ENCODE measurements at places on chromosomes 16 and 17.

- peak; percentile 16 for DNase-seq
Measured at GRCh38 chr17:77501751-77502625, 361.2 kb downstream of the SEC14L1 start.

DNA sequence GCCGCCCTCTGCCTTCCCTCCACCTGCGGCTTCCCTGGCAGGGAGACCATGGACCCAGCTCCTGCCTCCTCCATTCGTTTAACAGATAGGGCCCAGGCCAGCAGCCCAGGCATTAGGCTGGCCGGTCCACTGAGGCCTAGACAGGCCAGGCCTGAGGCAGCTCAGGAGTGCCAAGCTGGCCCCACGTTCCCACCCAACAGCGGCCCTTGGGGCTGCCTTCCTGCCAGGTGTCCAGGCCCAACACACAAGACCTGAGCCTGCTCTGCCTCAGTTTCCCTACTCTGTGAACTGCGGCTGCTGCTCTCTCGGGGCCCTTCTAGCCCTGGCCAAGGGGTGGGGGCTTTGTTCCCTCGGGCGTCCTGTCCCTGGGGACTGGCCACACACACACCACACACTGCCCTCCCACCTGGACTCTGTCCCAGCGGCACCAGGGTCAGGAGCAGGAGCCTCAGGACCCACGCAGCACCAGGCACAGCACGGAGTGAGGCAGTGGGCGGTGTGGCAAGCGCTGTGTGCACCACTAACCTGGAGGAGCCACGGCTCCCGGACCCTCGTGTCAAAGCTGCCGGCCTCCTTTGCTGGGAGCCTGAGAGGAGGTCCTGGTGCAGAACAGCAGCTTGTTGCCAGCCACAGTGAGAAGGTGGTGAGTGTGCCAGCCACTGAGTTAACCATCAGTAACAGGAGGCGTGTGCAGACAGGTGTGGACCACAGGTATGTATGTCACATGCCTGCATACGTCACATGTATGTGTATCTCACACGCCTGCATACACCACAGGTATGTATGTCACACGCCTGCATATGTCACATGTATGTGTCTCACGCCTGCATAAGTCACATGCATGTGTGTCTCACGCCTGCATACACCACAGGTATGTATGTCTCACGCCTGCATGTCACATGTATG lies 14.6 kb upstream of the CDH15 start:
- no peak for DNase-seq

DNA sequence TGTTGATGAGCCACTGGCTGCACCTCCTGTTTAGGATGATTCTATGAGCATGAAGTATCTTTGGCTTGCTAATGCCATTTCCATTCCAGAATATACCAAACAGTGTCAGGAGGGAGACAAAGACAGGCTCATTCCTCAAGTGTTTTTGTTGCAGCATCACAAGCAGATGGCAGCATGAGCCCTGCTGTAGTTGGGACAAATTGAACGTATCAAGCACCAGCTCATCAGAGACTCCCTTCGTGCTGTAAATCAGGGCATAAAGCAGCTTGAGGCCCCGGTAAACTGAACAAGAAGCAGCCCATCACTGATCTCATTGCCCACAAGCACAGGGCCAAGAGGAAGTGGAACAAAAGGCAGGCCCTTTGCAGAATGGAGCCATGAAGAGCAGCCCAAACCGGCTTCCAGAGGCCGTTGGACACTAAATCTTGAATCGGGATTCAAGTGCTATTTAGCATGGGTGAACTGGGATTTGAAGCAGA lies 45.9 kb upstream of the HS3ST3A1 start:
- peak; percentile 64 for DNase-seq

DNA sequence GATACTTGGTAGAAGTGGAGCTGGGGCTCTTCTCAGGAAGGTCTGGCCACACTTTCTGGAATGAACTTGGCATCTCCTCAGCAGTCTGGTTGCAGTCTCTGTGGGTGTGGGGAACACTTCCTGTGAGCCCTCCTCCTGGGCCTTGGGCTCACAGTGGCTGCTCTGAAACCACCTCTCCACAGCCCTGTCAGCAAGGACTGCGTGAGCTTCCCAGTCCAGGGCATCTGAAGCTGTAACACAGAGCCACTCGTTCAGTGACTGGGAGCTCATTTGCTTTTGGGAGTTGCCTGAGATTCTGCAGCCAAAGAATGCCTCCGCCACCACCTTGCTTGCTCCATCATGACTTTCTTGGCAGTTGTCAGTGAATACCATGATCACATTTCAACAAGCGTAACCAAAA lies 60.0 kb downstream of the CLEC16A start:
- DNase-seq, result no peak

- DNase-seq, result no peak
Measured at GRCh38 chr16:29844575-29845331, 18.3 kb downstream of the CDIPT start.

DNA sequence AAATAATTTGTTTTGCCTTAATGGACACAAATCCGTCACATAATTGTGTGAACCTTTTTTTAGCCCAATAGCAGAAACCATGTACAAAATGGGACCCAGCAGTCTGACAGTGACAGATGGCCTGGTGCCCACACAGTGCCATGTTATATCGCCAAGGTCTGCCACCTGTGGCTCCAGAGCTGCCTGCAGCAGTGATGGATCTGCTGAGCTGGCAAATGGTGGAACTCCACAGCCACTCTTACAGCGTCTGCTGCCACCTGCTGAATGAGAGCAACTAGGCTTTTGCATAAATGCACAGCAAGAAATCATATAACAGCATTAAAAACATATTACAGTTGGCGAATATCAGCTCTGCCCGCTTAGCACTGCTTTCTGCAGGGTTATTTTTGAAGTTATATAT lies 59.4 kb downstream of the NUP93 start:
- no peak for DNase-seq

DNA sequence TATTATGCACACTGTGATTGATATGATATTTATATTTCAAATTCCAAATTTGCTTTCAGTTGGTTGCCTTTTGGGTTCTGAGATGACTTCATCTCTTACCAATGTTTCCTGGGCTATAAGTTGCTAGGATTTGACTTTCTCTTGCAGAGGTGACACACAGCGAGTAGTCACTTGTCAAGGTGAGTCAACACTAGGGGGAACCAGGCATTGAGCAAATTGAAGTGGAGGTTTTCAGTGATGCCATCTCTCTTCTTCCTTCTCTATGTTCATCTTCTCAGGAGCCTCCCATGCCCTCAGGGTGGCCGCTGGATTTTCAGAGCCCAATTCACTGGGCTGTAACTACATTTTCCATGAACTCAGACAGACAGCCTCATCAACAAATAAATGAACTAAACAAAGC lies 6.0 kb upstream of the CPD start:
- DNase-seq, result no peak

DNA sequence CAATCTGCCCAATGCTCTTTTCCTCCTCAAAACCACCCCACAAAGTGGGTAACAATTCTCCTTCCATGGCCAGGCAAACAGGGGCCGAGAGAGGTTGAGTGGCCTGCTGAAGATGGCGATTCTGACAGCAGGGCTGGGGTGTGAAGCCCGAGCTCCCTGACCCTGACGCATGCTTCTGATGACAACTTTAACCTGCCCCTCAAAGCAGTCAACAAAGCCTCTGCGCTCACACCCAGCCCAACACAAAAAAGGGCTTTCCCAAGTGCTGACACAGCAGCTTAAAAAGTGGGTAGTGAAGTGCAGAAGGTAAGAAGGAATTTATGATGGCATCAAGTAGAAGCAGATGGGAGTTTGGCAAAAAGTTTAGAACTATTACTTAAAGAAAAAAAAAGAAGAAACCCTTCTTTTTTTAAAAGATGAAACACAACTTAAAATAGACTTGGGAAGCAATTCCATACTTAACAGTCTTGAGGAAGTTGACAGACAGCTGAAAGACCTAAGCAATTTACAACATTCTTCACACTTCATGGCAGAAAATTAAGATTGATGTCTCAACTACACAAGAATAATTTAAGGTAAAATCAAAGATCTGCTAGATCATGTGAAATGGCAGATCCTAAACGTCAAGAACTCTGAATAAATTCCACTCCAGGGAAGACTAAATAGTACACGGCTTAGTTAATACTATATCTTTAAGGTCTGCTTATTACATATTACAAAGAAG lies 133.9 kb downstream of the PARN start:
- DNase-seq, result no peak

DNA sequence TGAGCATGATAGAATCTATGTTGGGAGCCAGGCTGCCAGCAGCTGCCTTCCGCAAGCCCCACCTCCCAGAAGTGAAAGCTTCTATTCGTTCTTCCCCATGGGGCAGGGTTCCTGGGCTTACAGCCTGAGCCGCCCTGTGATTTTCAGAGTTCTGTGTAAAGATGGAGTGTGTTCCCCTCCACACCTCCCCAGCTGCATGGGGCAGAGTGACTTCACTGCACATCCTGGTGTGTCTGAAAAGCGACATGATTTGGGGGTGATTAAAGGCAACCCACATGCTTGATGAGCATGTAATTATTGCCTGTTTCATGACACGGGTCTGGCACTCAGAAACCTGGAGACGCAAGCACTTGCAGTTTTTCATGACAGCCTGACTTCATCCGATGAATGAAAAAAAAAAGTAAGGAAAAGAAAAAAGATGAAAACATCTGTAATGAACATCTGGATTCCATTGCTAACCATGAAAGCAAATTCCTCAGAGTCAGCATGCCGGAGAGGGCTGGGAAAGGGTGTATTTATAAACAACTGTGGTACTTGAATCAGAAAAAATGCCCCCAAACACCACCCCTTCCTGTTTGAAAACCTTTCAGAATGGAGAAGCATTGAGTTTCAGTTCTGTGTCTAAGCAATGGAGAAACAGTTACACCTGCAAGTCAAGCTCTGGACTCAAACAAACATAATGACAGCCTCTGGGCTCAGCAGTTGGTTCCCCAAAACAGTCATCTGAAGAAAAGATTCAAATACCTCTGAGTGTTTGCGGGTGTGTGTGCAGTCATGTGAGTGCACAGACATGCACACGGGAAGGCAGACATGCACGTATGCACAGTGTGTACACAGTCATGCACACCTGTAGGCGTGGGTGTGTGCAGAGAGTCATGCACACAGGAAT lies 266.0 kb downstream of the ENGASE start:
- DNase-seq, result no peak

- no peak for DNase-seq
Measured at GRCh38 chr16:1458977-1459341, 14.6 kb upstream of the CCDC154 start.

- DNase-seq, result no peak
Measured at GRCh38 chr16:11835309-11835708, 16.0 kb downstream of the RSL1D1 start.

DNA sequence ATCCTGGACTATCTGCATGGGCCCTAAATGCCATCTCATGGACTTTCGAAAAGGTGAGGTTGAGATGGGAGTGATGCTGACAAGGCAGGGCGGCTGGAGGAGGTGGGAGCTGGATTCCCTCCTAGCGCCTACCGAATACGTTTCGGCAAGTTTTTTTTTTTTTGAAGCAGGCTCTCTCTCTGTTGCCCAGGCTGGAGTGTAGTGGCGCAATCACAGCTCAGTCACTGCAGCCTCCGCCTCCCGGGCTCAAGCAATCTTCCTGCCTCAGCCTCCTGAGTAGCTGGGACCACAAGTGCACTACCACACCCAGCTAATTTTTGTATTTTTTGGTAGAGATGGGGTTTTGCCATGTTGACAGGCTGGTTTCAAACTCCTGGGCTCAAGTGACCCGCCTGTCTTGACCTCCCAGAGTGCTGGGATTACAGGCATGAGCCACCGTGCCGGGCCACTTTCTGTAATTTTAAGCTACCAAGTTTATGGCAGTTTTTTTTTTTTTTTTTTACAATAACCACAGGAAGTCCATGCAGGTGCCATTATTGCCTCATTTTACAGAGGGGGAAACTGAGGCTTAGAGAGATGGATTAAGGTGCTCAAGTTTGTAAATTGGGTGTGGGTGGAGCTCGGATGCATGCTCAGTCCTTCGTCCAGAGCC lies 246.4 kb downstream of the PRKCA start:
- DNase-seq, result no peak

- peak; percentile 77 for DNase-seq
Measured at GRCh38 chr17:40452216-40452787, 9.1 kb downstream of the IGFBP4 start.

GRCh38 chr16:85681255-85681654 lies 7.5 kb downstream of the GINS2 start:
- DNase-seq, result no peak

DNA sequence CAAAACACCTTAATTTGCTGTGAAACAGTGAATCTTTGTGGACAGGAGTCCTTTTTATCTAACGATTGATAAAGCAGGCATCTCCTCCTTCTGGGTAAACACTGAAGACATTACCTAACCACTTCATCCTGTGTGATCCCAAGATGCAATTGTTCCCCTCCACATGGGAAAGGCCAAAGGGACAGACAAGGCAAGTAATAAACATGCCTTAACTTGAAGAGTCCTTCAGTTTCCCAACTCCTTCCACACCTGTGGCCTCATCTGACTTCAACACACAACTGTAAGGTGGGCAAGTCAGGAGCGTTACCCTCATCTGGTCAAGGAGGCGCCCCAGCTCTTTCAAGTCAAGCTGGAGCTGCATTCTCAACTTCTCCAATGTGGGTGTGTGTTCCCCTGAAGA lies 278.6 kb downstream of the ABCC12 start:
- DNase-seq, result no peak

- DNase-seq, result no peak
Measured at GRCh38 chr16:65309354-65309753, 187.5 kb upstream of the CDH11 start.

DNA sequence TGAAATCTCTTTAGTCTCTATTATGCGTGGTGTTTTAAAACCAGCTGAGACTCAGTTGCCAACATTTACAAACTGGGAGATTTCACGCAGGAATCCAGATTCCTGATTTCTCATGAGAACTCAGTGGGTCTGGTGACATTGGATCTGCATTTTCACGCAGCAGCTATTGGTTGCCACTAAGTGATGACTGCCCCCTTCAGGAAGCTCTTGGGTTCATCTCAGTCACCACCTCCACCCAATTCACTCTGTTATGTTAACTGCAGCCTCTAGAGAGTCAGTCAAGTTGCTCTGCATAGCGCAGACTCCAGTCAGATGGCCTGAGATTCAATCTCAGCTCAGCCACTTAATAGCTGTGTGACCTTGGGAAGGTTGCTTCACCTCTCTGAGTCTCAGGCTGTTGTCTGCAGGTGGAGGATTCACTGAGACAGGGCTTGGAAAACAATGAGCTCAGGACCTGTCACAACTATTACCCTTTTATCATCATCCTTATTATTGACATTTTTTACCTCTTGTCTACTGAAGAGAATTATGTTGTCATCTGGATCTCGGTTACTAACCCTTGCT lies 6.4 kb downstream of the SHISA9 start:
- no peak for DNase-seq

GRCh38 chr17:40561871-40562611 lies 3.2 kb downstream of the CCR7 start:
- no peak for DNase-seq

- DNase-seq, result no peak
Measured at GRCh38 chr17:64399071-64399766, 8.6 kb upstream of the PECAM1 start.

GRCh38 chr17:40961591-40961990 lies 5.2 kb downstream of the KRT39 start:
- DNase-seq, result no peak
